Activated CD4-positive, alpha-beta T cell treated with anti-CD3 and anti-CD28 coated beads, Interleukin-2, amount 10 ng/mL, durations not matched to agents 24 days and 14 days (primary cell): ENCODE measurements at places on chromosomes 3 and 15.
A peak's percentile ranks its signal among the peaks of the same experiment; 100 is the strongest.

DNA sequence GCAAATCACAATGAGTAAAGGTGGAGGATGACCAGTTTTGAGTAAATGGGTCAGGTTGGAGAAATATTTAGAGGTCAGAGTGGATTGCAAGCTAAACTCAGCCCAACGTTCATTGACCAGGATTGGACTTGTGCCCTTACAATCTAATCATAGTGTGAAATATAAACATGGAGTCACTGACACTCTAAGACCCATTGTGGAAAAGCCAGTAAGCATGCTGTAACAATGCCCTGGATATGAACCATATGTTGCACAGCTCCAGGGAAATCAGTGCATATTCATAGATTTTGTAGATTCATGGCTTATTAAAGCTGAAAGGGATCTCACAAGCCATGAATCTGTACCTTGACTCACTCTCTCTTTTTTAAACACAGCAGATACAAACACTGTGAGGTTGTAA is 660.2 kb upstream of the LMCD1 start:
- DNase-seq = no peak

GRCh38 chr3:186790261-186790981 is 7.0 kb downstream of the EIF4A2 start:
- no peak for DNase-seq

DNA sequence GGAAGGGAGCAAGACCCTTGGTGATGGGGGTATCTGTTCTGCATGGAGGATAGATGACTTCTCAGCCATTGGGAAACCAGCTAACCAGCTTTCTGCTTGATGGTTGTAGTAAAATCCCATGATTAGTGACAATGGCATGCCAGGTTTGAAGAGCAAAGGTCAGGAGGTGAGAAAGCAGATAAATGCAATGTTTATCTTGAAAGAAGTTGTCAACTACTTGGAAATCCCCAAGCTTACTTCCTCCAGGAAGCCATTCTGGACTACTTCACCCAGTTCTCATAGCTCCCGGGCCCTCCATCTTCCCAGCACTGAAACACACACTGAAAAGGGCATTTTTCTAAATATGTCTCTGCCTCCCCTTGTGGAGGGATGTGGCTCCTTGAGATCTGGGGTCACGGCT is 51.3 kb downstream of the SMAD3 start:
- peak; percentile 72 for DNase-seq

GRCh38 chr15:37053166-37053565 is 47.2 kb downstream of the MEIS2 start:
- no peak for DNase-seq

- no peak for DNase-seq
These were observed 94.1 kb downstream of the SENP2 start for GRCh38 chr3:185680231-185680630.
